Mesothelial cell of epicardium (in vitro differentiated cells): ENCODE measurements at places on chromosomes 2 and 18.

DNA sequence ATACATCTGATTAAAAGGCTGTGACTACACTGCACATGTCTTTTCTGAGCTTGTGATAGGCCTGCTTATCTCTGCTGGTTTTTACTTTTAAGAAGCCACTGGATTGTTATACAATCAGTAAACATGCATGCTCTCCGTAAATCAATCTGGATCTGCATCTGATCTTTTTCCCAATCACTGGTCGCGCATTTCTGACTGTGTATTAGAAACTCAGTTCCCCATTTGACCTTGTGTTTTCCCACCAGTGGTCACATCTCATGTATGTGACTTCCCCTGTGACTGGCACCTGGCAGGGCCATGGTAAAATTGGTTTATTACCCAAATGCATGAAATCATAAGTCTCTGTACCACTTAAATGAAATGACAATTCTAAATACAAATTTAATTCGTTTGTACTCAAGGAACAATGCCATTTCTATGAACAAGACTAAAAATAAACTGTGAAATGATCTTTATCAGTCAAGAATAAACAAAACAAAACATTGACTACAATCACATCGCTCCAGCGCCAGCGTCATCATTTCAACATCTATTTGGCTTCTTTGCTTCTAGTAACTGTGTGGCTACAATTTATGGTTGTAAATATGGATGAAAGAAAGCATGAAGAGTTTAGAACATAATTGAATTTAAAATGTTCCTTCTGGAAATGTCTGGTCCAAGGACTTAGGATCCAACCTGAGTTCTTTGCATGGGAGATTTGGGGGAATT lies 396.6 kb upstream of the TRIB2 start:
- DNase-seq, result no peak

DNA sequence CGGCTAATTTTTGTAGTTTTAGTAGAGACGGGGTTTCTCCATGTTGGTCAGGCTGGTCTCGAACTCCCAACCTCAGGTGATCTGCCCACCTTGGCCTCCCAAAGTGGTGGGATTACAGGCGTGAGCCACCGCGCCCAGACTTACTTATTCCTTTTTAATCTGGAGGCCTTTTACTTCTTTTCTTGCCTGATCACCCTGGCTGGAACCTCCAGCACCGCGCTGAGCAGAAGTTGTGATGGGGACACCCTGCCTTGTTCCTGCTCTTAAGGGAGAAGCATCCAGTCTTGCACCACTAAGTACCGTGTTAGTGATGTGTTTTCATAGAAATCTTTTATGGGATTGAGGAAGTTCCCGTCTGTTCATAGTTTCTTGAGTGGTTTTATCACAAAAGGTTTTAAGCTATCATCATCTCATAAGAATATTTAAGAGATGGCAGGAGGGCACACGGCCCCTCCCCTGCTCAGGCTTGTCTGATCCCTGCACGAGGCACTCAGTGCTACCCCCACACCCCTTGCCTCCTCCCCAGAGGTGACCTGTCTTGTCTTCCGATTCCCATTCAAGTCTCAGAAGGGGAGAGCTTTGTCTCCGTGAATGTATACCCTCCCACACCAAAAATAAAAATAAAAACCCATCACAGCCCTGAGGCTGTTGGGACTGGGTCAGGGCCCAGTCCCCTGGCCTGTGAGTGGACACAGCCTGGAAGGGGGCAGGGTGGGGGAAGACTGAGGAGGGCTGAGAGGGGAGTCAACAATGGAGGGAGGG lies 65.3 kb upstream of the SMAD7 start:
- DNase-seq, result no peak

GRCh38 chr2:120596990-120597594 lies 138.6 kb upstream of the GLI2 start:
- no peak for DNase-seq

GRCh38 chr18:41025666-41026065 lies 929.4 kb upstream of the PIK3C3 start:
- no peak for DNase-seq

GRCh38 chr18:54616220-54616848 lies 25.3 kb downstream of the DYNAP start:
- DNase-seq, result no peak

GRCh38 chr2:43280994-43281393 lies 54.6 kb upstream of the ZFP36L2 start:
- no peak for DNase-seq

DNA sequence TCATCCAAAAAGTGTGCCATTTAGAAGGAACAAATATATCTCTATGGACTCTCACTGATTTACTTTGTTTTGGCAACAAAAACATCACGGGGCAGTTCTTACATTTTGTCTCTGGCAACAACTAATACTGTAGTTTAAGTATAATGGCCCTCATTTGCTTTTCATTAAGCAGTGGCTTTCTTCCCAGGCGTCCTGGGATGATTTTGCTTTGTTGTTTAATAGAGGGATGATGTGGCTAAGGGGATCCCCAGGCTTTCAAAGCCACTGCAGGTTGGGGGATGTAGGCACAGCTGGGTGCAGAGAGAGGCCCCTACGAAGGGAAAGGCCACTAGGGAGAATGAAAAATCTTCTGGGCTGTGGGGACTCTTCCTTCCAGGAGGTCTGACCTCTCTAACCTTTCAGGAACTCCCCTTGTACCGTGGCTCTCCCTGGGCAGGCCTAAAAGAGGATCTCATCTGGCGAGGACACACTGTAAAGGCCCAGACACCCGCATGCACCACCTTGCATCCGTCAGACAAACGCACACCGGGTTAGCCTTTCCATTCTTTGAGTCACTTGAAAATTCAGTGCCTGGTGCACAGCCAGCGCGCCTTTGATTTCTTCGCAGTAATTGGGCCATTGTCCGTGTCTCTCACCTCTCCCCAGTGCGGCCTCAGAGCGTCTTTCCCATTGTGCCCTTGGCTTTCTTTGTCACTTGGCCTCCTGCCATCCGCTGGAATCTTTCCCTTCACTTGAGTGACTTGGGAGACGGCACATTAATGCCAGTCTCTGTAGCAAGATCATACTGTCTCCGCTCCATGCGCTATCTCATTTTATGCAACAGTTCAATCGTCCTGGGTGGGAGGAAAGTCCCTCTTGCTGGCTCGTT lies 40.3 kb upstream of the AFF3 start:
- DNase-seq, result no peak

DNA sequence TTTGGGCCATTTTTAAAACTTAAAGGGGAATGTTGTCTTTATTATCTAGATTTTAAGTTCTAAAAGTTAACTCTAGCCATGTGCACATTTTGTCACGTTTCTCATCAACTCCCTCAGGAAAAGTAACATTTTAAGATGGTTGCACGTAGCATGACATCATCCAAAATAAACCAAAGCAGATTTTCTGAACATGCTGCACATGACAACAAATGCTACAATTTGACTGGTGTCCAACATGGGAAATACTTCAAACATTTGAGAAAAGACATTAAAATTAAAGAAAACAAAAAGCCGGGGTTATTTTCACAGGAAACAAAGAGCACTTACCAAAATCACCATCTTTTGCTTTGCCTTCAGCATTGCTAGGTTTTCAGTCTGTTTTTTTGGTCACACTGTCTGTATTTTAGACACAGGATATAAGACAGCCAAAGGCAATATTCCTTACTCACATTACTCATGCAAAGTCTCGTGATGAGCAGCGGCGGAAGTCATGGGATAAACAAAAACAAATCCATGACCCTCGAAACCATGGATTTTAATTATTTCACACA lies 51.3 kb upstream of the RND3 start:
- DNase-seq, result no peak

GRCh38 chr18:79798999-79799370 lies 1.2 kb downstream of the KCNG2 start:
- no peak for DNase-seq

DNA sequence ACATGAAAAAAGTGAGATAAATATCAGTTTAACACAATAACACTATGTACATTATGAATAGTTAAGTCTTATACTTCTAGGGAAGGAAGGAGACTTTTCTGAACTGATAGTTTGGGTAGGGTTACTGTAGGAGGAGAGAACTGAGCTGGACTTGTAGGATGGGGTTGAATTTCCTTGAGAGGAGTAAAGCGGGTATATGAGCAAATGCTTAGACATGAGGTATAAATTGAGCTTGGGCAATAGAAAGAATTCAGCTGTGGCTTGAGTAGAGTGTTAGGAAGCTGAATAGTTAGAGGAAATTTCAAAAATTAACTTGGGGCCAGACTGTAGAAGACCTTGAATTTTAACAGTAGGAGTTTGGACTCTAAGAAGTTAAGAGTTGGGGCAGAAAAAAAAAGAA lies 45.1 kb downstream of the LCLAT1 start:
- DNase-seq, result no peak

GRCh38 chr2:8545695-8546611 lies 135.9 kb upstream of the ID2 start:
- no peak for DNase-seq

- DNase-seq, result no peak
Observed at GRCh38 chr2:99404039-99404796, 67.0 kb downstream of the EIF5B start.

- no peak for DNase-seq
Observed at GRCh38 chr2:206457188-206457634, 13.9 kb downstream of the ADAM23 start.

DNA sequence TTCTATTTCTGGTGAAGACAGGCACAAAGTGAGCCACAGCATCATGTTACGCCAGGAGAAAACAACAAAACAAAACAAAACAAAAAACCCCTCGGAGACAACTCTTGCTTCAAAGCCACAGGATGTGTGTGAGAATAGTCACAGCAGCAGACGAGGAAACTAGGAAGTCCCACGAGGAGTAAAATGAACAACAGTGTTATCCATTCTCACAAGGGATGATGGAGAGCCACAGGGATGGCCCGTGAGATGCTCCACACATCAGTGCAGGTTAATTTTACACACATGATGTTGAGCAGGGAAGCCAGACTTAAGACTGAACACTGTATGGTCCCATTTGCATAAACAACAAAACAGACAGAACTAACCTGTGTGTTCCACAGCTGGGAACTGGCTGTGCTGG lies 128.5 kb upstream of the TMEM18 start:
- no peak for DNase-seq

DNA sequence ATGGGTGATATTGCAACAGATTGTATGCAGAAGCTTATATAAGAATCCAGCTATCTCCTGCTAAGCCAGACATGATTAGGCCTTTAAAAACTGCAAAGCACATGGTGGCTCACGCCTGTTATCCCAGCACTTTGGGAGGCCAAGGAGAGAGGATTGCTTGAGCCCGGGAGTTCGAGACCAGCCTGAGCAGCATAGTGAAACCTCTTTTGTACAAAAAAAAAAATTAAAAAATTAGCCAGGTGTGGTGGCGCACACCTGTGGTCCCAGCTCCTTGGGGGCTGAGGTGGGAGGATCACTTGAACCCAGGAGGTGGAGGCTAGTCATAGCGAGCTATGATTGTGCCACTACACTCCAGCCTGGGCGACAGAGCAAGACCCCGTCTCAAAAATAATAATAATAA lies 204.6 kb downstream of the TNS1 start:
- DNase-seq, result no peak

GRCh38 chr2:38260469-38260868 lies 116.6 kb downstream of the ATL2 start:
- no peak for DNase-seq

GRCh38 chr2:4219101-4219500 lies 515.7 kb downstream of the DCDC2C start:
- DNase-seq, result no peak
